ENCODE measurements at places on chromosomes 11 and 22. TPM values are rescaled to one million over a fixed set of nuclear protein-coding genes. Genes with fewer than 3 reads are reported as not detected.

DNA sequence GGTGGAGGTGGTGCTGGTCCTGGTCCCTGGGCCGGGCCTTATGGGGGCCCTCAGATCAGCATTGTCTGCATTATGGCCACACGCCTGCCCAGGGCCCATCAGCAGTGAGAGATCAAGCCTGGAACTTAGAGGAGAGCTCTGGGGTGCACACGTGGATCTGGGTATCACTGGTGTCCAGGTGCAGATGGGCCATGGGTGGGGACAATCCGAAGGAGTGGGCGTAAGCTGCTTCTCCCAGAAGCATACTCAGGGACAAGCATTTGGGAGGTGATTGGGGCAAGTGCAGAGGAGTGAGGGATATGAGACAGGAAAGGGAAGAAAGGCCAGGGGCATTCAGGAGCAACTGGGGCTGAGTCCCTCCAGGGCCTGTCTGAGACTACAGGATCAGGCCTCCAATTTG, 84.3 kb downstream of the CSNK2A3 start:
- no peak for DNase-seq

DNA sequence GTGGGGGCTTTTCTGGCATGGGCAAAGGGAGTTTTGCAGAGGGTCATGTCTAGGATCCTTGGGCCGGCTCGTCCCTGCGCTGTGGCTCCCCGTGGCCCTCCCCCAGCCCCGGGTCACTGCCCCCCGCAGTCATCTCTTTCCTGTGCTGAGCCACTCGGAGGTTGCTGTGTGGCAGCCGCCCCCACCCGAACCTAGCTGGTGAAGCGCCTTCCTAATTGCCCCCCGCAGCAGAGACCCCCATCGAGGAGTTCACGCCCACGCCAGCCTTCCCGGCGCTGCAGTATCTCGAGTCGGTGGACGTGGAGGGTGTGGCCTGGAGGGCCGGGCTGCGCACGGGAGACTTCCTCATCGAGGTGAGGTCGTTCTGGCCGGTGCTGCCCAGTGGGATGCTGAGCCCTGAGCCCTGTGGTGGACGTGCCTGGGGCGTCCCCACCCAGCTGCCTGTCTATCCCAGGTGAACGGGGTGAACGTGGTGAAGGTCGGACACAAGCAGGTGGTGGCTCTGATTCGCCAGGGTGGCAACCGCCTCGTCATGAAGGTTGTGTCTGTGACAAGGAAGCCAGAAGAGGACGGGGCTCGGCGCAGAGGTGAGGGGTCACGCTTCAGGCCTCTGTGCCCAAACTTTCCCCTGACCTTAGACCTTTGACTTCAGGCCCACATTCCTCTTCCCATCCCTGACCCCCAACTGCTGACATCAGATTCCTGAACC, 32.0 kb downstream of the SHANK3 start:
- DNase-seq, result peak; percentile 62

The SLC22A8 gene
- total RNA-seq, result not detected

The EI24 gene
- total RNA-seq, result 76.0 TPM

DNA sequence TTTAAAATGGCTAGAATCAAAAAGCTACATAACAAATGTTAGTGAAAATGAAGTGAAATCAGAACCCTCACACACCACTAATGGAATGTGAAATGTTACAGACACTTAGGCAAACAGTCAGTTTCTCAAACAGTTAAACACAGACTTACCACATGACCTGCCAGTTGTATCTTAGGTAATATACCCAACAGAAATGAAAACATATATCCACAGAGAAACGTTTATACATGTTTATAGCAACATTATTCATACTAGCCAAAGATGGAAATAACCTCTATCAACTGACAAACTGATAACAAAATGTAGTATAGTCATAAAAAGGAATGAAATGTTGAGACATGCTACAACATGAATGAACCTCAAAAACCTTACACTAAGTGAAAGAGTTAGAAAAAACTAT, 131.5 kb upstream of the TRPC6 start:
- DNase-seq, result no peak

DNA sequence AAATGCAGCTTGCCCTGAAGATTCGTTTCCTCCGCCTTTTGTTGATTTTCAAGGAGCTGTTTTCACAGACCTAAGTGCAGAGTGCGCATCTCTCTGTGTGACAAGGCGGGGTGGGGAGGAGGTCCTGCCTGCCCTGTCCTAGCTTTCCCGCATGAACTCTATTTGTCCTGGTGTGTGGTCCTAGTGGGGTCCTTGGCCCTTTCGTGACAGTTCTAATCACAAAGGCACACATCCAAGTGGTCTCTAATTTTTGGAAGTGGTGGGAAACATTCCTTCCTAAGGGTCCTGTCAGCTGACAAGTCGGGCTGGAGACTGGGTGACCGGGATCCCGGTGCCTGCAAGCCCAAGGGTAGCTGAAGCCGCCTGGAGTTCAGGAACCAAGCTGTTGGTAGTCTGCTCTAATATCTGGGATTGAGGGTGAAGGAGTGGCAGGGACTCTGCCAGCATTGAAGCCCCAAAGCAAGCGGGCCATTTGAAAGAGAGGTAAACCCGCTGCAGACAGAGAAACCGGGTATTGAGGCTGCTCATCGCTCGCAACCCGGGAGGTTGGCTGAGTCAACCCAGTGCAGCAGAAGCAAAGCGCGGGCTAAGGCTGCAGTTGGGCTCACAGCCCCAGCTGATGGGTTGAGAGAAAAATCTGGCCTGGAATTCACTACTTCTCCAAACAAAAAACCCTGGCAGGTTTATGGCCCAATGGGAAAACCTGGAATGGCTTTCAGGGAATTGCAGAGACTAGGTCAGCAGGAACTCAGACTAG, 28.1 kb upstream of the FBXO3 start:
- DNase-seq, result peak; percentile 70

DNA sequence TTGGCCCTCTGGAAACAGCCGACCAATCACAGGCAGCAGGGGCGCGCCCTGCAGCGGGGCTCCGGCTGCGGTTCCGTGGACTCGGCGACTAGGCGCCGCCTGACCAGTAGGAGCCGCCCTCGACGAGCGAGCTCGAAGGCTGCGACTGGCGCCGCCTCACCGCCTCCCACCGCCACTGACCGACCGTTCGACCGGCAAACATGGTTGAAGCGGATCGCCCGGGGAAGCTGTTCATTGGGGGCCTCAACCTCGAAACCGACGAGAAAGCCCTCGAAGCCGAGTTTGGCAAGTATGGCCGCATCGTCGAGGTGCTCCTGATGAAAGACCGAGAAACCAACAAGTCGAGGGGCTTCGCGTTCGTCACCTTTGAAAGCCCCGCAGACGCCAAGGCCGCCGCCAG, at the start of gene RBMXL2:
Gene RBMXL2 (plus strand): TSS at position 78 of the 400 bp plus-strand sequence. CDS start 123 bp downstream, at position 201.
- DNase-seq, result no peak

DNA sequence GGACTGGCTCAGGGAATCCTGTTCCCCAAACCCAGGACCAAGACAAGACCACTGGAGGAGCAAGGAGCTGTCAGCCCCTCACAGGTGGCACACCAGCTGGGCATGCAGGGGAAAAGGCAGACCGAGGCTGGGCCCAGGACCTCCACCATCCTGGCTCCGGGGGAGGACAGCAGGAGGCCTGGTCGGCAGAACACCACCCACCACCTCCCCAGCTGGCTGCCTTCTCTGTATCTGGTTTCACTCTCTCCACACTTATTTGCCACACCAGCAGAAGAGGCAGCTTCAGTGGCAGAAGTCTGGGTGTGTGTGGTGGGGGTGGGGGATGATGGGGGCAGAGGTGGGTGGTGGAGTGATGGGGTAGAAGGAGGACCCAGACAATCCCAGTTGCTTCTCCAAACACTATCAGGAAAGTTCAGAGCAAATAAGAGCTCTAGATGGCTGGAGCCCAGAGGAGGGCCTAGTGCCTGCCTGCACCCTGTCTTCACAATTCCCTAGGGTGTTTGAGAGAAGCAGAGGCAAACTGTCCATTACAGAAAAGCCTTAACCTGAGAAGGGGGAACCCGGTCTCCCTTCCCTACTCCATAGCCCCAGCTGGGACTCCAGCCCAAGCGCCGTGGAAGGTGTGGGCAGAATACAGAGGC, 51.9 kb upstream of the CDON start:
- DNase-seq, result no peak
